ENCODE measurements at places on chromosomes 16 and 17.

GRCh38 chr17:67696853-67697498, 20.8 kb upstream of the NOL11 start:
- DNase-seq, result no peak

- no peak for DNase-seq
Measured at GRCh38 chr17:7807206-7807605, 26.8 kb upstream of the KDM6B start.

DNA sequence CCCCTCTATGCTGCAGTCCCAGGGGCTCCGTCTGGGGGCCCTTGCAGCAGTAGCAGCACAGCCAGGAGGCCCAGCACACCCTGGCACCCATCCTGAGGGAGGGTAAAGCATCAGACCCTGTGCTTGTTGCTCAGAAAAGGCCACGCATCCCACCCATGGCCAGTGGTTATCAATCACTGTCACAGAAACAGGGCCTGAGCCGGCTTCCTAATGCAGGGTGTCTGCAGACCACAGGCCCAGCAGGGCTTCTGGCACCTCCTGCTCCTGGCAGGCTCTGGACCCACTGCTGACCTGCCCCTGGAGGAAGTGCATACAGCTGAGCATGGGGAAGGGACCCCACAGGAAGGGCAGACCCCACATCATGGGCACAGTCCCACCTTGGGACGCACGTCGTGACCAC, 26.9 kb upstream of the CDH15 start:
- no peak for DNase-seq

DNA sequence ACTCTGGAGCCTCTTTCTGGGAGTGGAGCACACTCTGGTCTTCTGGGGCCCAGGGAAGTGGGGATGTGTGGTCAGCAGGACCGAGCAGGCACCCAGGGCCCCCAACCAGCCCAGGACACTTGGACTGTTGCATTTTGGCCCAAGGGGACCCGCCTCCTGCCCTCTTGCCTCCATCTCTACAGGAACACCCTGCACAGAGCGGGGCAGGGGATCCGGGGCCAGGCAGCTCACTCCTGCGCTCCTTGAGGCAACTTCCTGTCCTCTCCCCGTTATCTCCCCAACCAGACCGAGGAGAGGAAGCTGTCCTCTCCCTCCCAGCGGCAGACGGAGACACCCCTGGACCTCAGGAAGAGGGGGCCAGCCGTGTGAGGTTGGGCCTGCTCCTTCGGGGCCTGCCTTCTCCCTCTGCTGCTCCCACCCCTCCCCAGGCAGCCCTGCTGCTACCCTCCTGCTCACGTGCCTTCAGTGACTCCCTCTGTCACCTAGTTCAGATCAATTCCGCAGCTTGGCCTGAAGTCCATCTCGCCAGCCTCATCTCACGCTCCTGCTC, 10.0 kb upstream of the ATP2A3 start:
- DNase-seq, result no peak

Measured in ascending aorta (tissue), 2 donors.